HFFc6 (cell line): ENCODE measurements at places on chromosomes 2 and 18. TPM values are rescaled to one million over a fixed set of nuclear protein-coding genes. Genes with fewer than 3 reads are reported as not detected.

GRCh38 chr2:149972066-149972465 is 384.5 kb upstream of the MMADHC start:
- H3K4me3 ChIP-seq: no peak overlapping the region
- no peaks in the 10 kb centered on the region; the same call in none of the 2 replicates for H3K36me3 ChIP-seq
- DNase-seq: no peak
- H3K27ac ChIP-seq: no peak overlapping the region
- H3K4me1 ChIP-seq: no peaks in the 10 kb centered on the region
- no peaks in the 10 kb centered on the region for H3K27me3 ChIP-seq

DNA sequence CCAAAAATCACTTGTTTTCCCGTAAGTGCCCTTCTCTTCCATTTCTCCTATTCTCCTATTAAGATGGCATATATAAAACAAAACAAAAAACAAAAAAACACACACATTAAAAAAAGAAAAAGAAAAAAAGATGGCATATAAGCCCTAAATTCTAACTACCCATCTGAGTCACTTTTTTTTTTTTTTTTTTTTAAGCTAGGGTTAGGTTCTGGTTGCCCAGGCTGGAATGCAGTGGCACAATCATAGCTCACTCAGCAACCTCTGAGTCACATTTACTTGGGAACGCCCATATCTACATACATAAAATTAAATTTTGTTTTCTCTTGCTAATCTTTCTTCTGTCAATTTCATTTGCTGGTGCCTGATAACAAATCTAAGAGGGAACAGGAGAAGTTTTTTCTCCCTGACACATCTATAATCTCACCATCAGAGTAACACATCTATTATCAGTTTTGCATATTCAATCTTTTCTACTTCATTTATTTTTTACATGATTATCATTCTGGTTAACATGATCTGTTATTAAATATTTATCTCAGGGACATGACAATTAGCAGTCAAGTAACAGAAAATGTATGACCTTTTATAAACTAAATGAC is 52.1 kb downstream of the EEF1B2 start:
- peak overlapping the region; percentile 73 for H3K27ac ChIP-seq
- no peaks in the 10 kb centered on the region; the same call in 1 of the 2 replicates for H3K36me3 ChIP-seq
- H3K4me3 ChIP-seq: peak overlapping the region; percentile 89
- H3K27me3 ChIP-seq: peaks cover 3% of the 10 kb centered on the region; the same call in 1 of the 2 replicates

- no peaks in the 10 kb centered on the region for H3K36me3 ChIP-seq
- H3K4me1 ChIP-seq: no peaks in the 10 kb centered on the region
- no peak for DNase-seq
- H3K27me3 ChIP-seq: peaks cover 2% of the 10 kb centered on the region; the same call in 1 of the 2 replicates
- no peak overlapping the region for H3K4me3 ChIP-seq
- no peak overlapping the region for H3K27ac ChIP-seq
Observed at GRCh38 chr2:155364766-155365165, 666.3 kb downstream of the KCNJ3 start.

DNA sequence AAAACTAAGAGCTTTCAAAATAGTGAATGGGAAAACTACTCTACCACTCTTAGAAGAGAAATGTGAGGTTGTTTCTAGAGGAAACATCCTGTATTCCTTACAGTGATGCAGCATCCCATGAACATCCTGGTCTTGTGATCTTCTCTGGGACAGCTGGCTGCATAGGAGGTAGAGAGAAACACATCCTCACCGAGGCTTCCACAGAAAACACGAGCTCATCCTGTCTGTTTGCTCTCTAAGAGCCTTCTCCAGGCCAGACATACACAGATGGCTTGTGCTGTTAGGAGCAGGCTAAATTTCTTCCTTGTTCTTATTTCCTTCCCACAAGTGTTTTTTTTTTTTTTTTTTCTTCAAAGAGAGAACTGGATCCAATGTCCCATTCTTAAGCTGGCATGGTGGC is 14.7 kb upstream of the FZD7 start:
- no peak overlapping the region for H3K4me3 ChIP-seq
- DNase-seq: no peak
- H3K27me3 ChIP-seq: no peaks in the 10 kb centered on the region; the same call in 1 of the 2 replicates
- peaks cover 19% of the 10 kb centered on the region for H3K4me1 ChIP-seq

DNA sequence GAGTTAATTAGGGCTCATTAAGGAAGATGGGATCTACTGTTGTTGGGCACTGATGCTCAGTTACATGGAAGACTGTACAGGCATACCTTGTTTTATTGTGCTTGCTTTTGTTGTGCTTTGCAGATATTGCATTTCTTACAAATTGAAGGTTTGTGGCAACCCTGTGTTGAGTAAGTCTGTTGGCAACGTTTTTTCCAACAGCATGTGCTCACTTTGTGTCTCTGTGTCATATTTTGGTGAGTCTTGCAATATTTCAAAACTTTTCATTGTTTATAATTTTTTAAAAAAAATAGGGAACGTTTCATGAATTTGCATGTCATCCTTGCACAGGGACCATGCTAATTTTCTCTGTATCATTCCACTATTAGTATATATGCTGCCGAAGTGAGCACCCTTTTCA is 15.6 kb downstream of the PHLPP1 start:
- no peak overlapping the region for H3K27ac ChIP-seq
- no peaks in the 10 kb centered on the region for H3K27me3 ChIP-seq
- DNase-seq: no peak
- peaks cover 6% of the 10 kb centered on the region; the same call in 1 of the 2 replicates for H3K36me3 ChIP-seq

DNA sequence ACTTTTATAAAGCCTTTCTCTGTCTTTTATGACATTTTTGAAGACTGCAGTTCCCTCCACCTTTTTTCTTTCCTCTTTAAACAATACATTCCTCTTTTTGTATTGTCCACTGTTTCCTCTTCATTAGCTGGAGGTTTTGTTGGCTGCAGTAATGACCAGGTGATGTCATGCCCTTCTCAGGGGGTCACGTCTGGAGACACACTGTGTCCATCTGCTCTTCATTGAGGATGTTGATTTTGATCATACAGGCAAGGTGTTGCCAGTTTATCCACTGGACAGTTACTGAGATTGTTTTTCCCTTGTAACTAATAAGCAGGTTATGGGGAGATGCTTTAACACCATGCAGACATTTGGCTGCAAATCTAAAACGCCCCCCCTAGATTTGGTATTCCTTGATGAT is 19.8 kb downstream of the ZNF407 start:
- H3K27me3 ChIP-seq: no peaks in the 10 kb centered on the region
- H3K27ac ChIP-seq: no peak overlapping the region
- no peak for DNase-seq
- H3K4me1 ChIP-seq: peaks cover 5% of the 10 kb centered on the region; the same call in 1 of the 2 replicates

GRCh38 chr2:203853271-203853670 is 14.3 kb upstream of the CTLA4 start:
- no peak for DNase-seq
- no peak overlapping the region for H3K27ac ChIP-seq
- no peak overlapping the region for H3K4me3 ChIP-seq
- no peaks in the 10 kb centered on the region for H3K36me3 ChIP-seq
- peaks cover 23% of the 10 kb centered on the region for H3K27me3 ChIP-seq
- no peaks in the 10 kb centered on the region for H3K4me1 ChIP-seq

DNA sequence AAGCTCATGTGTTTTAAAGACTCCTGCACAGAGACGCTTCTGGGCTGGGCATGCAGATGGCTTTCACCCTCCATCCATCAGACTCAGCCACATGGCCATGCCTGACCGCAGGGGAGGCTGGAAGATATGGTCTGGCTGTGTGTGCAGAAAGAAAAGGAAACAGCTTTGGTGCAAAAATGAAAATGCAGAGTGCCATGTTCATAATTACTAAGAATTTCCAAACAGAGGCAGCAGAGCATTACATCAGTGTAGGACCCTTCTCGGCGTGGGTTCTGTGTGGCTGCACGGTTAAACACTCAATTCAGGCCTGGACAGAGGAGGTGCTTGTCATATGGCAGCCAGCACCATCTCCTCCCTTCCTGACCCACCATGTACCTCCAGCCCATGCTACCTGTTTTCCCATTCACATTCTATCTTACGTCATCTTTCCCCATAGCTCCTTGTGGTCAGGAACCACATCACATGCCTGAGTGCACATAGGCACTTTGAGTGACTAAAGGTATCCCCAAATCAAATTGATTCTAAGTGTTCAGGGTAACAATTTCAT is 200.3 kb upstream of the ID2 start:
- peaks cover 14% of the 10 kb centered on the region for H3K27me3 ChIP-seq
- DNase-seq: no peak
- H3K27ac ChIP-seq: no peak overlapping the region
- H3K4me1 ChIP-seq: no peaks in the 10 kb centered on the region
- no peak overlapping the region for H3K4me3 ChIP-seq
- H3K36me3 ChIP-seq: no peaks in the 10 kb centered on the region

GRCh38 chr2:147288131-147288530 is 556.7 kb upstream of the ACVR2A start:
- no peaks in the 10 kb centered on the region for H3K36me3 ChIP-seq
- H3K4me3 ChIP-seq: no peak overlapping the region
- no peaks in the 10 kb centered on the region for H3K4me1 ChIP-seq
- H3K27ac ChIP-seq: no peak overlapping the region
- H3K27me3 ChIP-seq: peaks cover 1% of the 10 kb centered on the region; the same call in 1 of the 2 replicates
- no peak for DNase-seq

DNA sequence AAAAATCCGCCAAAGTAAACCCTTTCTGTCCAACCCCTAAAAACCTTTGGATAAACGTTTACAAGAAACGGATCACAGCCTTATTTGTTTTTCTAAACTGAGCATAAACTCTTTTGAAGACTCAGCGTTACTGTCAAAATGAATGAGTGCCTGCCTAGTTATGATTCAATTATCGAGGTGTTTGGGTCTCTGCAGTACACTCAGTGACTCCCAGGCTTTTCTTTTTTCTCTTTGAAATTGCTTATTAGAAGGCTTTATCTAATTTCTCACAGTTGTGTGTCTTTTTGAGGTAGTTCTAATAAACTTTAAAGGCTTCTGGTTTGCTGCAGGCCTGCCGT is 663 bp downstream of the RHBDD1 start:
- peaks cover 35% of the 10 kb centered on the region for H3K36me3 ChIP-seq
- no peaks in the 10 kb centered on the region for H3K27me3 ChIP-seq
- peak overlapping the region; percentile 94 for H3K4me3 ChIP-seq
- no peak for DNase-seq
- peak overlapping the region; percentile 97 for H3K27ac ChIP-seq
- H3K4me1 ChIP-seq: peaks cover 46% of the 10 kb centered on the region

- H3K27me3 ChIP-seq: no peaks in the 10 kb centered on the region
- no peak overlapping the region for H3K27ac ChIP-seq
- no peak for DNase-seq
- H3K4me1 ChIP-seq: no peaks in the 10 kb centered on the region
- H3K4me3 ChIP-seq: no peak overlapping the region
Observed at GRCh38 chr2:154338352-154338967, 360.0 kb upstream of the KCNJ3 start.

- no peak overlapping the region for H3K27ac ChIP-seq
- H3K27me3 ChIP-seq: peaks cover 2% of the 10 kb centered on the region; the same call in 1 of the 2 replicates
- peaks cover 9% of the 10 kb centered on the region for H3K4me1 ChIP-seq
- H3K36me3 ChIP-seq: no peaks in the 10 kb centered on the region
- DNase-seq: no peak
- H3K4me3 ChIP-seq: no peak overlapping the region
Observed at GRCh38 chr2:79972661-79973060, 331.9 kb downstream of the LRRTM1 start.

- no peaks in the 10 kb centered on the region for H3K36me3 ChIP-seq
- no peak overlapping the region for H3K4me3 ChIP-seq
- H3K4me1 ChIP-seq: no peaks in the 10 kb centered on the region
- no peaks in the 10 kb centered on the region for H3K27me3 ChIP-seq
- H3K27ac ChIP-seq: no peak overlapping the region
Observed at GRCh38 chr2:156812496-156812895, 376.3 kb downstream of the GPD2 start.

DNA sequence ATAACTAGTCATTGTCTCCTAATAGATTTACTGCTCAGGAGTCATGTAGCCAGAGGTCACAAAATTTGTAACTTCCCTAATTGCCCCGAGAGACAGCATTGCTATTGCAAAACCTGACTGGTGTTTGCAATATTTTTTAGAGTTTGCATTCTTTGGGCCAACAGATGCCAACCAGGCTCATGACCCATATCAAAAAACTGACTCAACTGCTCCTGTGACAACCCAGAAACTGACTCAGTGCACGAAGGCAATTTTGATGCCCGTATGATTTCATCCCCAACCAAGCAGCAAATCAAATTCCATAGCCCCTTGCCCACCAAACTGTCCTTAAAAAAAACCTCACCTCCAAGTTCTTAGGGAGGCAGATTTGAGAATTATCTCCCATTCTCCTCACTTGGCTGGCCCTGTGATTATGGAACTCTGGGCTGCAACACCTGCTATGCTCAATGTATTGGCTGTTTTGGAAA is 951.3 kb downstream of the TSN start:
- no peaks in the 10 kb centered on the region for H3K4me1 ChIP-seq
- DNase-seq: no peak
- H3K27ac ChIP-seq: no peak overlapping the region
- H3K4me3 ChIP-seq: no peak overlapping the region
- no peaks in the 10 kb centered on the region for H3K36me3 ChIP-seq

DNA sequence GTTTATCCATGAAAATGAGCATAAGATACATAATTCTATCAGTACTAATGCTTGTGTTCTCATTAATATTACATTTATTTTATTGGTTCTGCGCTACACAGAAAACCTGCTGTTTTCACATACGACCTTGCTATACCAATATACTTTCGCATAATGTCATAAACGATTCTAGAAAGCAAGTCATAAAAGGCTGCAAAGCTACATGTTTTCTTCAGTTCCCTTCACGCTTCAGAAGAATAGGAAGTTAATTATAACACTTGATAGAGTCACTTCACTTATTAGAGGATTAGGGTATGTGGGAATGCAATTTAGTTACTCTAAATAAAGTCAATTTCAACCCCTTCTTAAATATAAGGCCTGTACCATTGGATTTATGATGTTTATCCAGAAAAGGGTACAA is 29.0 kb downstream of the PSME4 start:
- H3K27me3 ChIP-seq: no peaks in the 10 kb centered on the region
- H3K4me3 ChIP-seq: no peak overlapping the region
- H3K36me3 ChIP-seq: peaks cover 21% of the 10 kb centered on the region
- no peak overlapping the region for H3K27ac ChIP-seq
- H3K4me1 ChIP-seq: peaks cover 26% of the 10 kb centered on the region

DNA sequence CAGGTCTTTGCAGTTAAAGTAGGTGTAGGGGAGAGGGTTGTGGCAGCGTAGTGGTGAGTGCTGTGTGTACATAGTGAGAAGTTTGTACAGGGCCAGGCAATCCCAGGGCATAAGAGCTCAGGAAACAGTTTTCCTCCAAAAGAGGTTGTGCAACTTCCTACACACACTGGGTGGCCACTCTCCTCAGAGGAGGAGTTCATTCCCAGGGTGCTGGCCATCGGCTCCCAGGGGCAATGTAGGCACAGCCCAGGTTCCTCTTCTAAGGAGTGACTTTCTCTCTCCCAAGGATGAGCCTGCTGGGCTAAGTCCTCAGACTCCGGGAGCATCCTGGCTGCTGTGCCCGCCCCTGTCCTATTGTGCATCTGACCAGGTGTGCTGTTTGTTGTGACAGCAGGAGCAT is 3.0 kb downstream of the ACOXL start:
- no peak overlapping the region for H3K4me3 ChIP-seq
- no peak for DNase-seq
- peaks cover 14% of the 10 kb centered on the region for H3K36me3 ChIP-seq
- no peaks in the 10 kb centered on the region for H3K4me1 ChIP-seq
- no peak overlapping the region for H3K27ac ChIP-seq

- peaks cover 21% of the 10 kb centered on the region for H3K36me3 ChIP-seq
- H3K27me3 ChIP-seq: no peaks in the 10 kb centered on the region; the same call in 1 of the 2 replicates
- H3K4me1 ChIP-seq: peaks cover 25% of the 10 kb centered on the region
- DNase-seq: peak; percentile 56
- H3K27ac ChIP-seq: no peak overlapping the region
Observed at GRCh38 chr2:217204358-217204757, 344.5 kb upstream of the TNP1 start.

SLC14A1 gene
- 0.51 to 1.3 TPM (median 0.52 TPM) in 3 replicates for total RNA-seq

PSTPIP2 gene
- total RNA-seq: 7.8 and 8.3 TPM in 2 replicates

IDH1 gene
- 45.1 to 59.1 TPM (median 46.3 TPM) in 3 replicates for total RNA-seq

PTGR3 gene
- 42.3 to 46.2 TPM (median 43.9 TPM) in 3 replicates for total RNA-seq
